Uterus (tissue), 4 donors: ENCODE measurements at places on chromosomes 3 and 15. TPM values are rescaled to one million over a fixed set of nuclear protein-coding genes. Genes with fewer than 3 reads are reported as not detected.

GRCh38 chr3:182795389-182795782 is 2.1 kb downstream of the ATP11B start:
- no peaks in the 10 kb centered on the region for H3K36me3 ChIP-seq
- H3K4me1 ChIP-seq = no peaks in the 10 kb centered on the region
- peak overlapping the region; percentile 96 for H3K4me3 ChIP-seq
- H3K27me3 ChIP-seq = no peaks in the 10 kb centered on the region

GRCh38 chr15:68783226-68784058 is 37.3 kb downstream of the ANP32A start:
- H3K4me3 ChIP-seq = no peak overlapping the region
- DNase-seq = no peak
- H3K27me3 ChIP-seq = no peaks in the 10 kb centered on the region
- H3K27ac ChIP-seq = no peak overlapping the region
- no peaks in the 10 kb centered on the region for H3K4me1 ChIP-seq

GRCh38 chr3:188772886-188773285 is 398.9 kb upstream of the TPRG1 start:
- H3K36me3 ChIP-seq = no peaks in the 10 kb centered on the region
- no peaks in the 10 kb centered on the region for H3K4me1 ChIP-seq
- H3K27me3 ChIP-seq = no peaks in the 10 kb centered on the region
- DNase-seq = no peak
- H3K27ac ChIP-seq = no peak overlapping the region

CCDC51 gene
- total RNA-seq = 2.6 TPM

CCRL2 gene
- total RNA-seq = 2.2 TPM

AGBL1 gene
- not detected for total RNA-seq

GRCh38 chr3:188842639-188843038 is 329.1 kb upstream of the TPRG1 start:
- H3K27ac ChIP-seq = no peak overlapping the region
- DNase-seq = no peak
- H3K36me3 ChIP-seq = no peaks in the 10 kb centered on the region
- H3K4me1 ChIP-seq = no peaks in the 10 kb centered on the region

- no peaks in the 10 kb centered on the region for H3K27me3 ChIP-seq
- no peak overlapping the region for H3K27ac ChIP-seq
- no peaks in the 10 kb centered on the region for H3K4me1 ChIP-seq
- no peak overlapping the region for H3K4me3 ChIP-seq
- no peaks in the 10 kb centered on the region for H3K36me3 ChIP-seq
- no peak for DNase-seq
These were observed 52.8 kb downstream of the ITGA11 start for GRCh38 chr15:68379058-68379758.

- no peak overlapping the region for H3K4me3 ChIP-seq
- no peak overlapping the region for H3K27ac ChIP-seq
- H3K27me3 ChIP-seq = no peaks in the 10 kb centered on the region
- no peaks in the 10 kb centered on the region for H3K36me3 ChIP-seq
- no peak for DNase-seq
These were observed 247.8 kb downstream of the ALCAM start for GRCh38 chr3:105614288-105615030.

DNA sequence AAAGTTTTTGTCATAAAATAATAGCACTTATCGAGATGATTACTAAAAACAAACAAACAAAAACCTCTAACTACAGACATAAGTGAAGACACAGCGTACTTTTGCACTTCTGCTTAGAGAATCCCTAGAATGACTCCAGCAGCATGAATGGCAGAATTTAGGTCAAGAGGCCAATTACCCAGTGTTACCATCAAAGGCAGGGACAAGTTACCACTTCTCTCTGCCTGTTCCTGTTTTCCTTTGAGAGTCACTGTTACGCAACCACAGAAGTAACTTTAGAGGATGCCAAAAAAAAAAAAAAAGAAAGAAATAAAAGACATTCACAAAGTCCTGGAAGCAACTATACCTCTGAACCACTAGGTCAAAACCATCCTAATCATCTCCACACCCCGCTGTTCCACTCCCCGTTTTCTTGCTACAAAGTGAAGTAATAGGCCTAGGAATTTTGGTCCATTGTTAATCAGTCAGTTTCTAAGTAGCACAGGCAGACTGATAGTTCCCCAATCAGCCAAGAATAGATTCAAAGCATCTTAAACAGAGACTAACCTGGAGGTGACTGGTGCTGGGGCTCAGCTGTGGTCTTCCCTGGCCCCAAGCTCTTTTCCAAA is 41.9 kb downstream of the FMN1 start:
- no peaks in the 10 kb centered on the region for H3K36me3 ChIP-seq
- no peak for DNase-seq
- no peaks in the 10 kb centered on the region for H3K4me1 ChIP-seq
- H3K4me3 ChIP-seq = no peak overlapping the region

RFC4 gene
- 14.0 TPM for total RNA-seq

- H3K36me3 ChIP-seq = no peaks in the 10 kb centered on the region
- H3K4me1 ChIP-seq = no peaks in the 10 kb centered on the region
- DNase-seq = no peak
- no peaks in the 10 kb centered on the region for H3K27me3 ChIP-seq
- no peak overlapping the region for H3K27ac ChIP-seq
These were observed 157.5 kb downstream of the MEGF11 start for GRCh38 chr15:66095871-66096687.
